Activated T-cell treated with anti-CD3 and anti-CD28 coated beads for 24 hours (primary cell): ENCODE measurements at places on chromosomes 16 and 17.

GRCh38 chr17:13337864-13338371, 263.8 kb downstream of the HS3ST3A1 start:
- DNase-seq, result no peak

DNA sequence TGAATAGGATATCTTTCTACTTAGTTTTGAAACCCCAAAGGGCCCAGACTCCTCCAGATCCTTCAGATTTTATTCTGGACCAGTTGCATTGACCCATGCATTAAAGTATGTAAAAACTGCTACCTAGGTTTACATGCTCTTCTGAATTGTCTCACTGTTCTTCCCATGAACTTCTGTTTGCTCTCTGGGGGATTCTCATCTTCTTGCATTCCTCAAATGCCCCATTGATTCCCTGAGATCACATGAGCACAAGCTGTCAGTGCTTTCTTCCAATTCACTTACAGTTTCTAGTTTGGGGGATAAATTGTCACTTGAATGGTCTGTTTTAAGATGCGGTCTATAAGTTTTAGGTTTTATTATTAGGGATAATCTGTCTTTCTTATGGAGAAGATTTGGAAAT, 188.9 kb upstream of the KIF2B start:
- DNase-seq, result no peak

GRCh38 chr17:79814127-79814973, 17.5 kb upstream of the CBX8 start:
- no peak for DNase-seq

DNA sequence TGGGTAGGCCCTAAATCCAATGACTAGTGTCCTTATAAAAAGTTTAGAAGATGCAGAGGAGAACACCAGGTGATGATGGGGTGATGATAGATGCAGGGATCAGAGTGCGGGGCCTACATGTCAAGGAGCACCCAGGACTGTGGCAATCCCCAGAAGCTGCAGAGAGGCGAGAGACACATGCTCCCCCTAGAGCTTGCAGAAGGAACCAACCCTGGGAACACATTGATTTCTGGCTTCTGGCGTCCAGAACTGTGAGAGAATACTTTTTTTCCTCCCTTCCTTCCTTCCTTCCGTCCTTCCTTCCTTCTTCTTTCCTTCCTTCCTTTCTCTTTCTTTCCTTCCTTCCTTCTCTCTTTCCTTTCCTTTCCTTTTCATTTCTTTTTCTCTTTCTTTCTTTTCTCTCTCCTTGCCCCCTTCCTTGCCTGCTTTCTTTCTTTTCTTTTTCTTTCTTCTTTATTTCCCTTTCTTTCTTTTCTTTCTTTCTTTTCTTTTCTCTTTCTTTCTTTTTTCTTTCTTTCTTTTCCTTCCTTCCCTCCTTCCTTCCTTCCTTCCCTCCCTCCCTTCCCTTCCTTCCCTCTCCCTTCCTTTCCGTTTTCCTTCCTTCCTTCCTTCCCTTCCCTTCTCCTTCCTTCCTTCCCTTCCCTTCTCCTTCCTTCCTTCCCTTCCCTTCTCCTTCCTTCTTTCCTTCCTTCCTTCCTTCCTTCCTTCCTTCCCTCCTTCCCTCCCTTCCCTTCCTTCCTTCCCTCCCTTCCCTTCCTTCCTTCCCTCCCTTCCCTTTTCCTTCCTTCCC, 134.3 kb downstream of the HAPSTR1 start:
- no peak for DNase-seq

DNA sequence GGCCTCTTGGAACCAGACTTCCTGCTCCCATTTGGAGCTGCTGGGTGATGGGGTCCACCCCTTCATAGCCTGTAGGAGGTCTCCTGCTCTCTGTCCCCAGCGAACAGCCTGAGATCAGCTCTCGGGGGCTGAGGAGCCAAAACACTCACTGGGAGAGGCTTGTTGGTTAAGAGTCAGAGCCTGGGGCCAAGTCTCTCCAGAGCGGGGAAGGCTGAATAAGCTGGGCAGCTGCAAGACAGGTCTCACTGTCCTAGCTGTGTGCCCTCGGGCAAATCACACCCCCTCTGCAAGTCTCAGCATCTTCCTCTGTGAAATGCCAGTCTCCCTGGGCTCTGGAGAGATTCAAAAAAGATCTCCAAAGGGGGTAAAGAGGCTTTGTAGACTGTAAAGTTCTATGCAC, 174.6 kb downstream of the WSCD1 start:
- no peak for DNase-seq

DNA sequence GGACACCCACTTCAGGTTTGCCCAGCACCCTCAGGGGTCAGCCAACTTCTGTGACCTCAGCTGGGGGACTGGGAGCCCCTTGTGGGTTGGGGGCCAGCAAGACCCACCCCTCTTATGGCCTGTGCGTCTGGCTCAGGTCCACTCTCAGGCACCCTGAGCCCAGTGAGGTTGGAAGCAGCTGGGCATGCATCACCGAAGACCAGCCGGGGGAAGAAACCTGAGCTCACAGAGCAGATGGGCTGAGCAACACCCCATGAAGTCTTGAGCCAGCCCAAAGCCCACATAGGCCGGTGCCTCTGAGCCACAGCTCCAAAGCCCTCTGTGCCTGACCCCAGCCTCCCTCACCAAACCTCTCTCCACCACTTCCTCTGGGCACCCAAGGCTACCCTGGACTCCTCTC, 166.7 kb downstream of the RBFOX3 start:
- no peak for DNase-seq
